Retina (tissue), 1 donor: ENCODE measurements at places on chromosomes 1 and 21.

GRCh38 chr1:230117694-230118093 lies 50.7 kb downstream of the GALNT2 start:
- no peak for DNase-seq

DNA sequence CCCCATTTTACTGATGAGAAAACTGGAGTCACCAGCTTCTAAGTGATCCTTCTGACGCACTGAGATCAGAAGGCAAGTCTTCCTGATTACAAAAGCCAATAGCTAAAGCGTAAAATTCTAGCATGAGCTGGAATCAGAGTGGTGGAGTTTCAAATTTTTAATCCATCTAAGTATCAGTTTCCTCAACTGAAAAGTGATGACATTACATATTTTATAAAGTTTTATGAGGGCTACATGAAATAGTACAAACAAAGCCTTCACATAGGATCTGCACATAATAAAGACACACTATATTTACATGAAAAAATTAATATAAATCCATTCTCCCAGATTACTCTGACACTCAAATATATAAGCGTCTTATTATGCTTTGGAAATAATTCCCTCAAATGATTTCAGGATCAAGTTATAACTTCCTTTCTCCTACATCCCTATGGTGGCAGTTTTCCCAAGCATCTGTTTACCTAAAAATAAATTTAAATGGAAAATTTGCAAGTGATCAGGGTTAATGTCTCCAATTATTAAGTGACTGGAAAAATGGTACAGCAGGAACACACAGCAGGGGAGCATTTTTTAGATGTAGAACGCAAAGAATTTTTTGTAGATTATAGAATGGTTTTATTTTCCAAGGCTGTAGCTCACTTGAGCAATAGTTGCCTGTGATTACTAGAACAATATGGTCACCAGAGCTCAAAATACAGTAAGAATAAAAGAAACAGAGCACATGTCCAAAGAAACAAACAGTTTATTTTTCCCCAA lies 490.4 kb upstream of the C1orf87 start:
- DNase-seq, result no peak

DNA sequence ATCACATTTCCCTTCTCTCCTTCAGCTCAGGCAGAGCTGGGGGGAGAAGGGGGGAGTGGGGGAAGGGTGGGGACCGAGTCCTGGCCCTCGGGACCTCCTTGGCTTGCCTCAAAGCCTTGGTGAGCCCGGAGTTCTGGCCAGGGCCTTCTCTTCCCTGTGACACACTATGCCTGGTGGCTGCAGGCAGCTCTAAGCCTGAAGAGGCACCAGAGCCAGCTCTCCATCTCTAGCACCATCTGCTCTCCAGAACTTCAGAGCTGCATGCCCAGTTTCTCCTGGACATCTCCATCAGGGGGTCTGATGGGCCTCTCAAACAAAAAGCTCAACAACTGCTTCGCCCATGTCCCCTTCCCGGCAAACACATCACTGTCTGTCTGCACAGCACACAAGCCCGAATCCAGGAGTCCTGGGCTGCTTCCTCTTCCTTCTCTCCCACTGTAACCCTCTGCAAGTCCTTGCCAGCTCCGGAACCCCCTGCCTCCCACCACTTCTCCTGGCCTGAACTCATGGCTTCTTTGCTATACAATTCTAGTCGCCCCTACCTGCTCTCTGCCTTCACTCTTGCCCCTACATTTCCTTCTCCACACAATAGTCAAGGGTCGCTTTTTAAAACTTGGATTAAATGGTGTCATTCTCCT lies 26.5 kb downstream of the KIAA1614 start:
- DNase-seq, result no peak

GRCh38 chr1:53736290-53736689 lies 2.7 kb downstream of the GLIS1 start:
- DNase-seq, result no peak
